ENCODE measurements at places on chromosomes 5 and 9. TPM values are rescaled to one million over a fixed set of nuclear protein-coding genes. Genes with fewer than 3 reads are reported as not detected.
A peak's percentile ranks its signal among the peaks of the same experiment; 100 is the strongest.

GRCh38 chr9:97706246-97706645 is 9.1 kb upstream of the XPA start:
- H3K4me1 ChIP-seq, result peaks cover 8% of the 10 kb centered on the region
- no peak overlapping the region for H3K4me3 ChIP-seq
- no peaks in the 10 kb centered on the region for H3K36me3 ChIP-seq
- no peak for DNase-seq
- H3K27ac ChIP-seq, result no peak overlapping the region

Gene TEX48
- not detected for total RNA-seq

GRCh38 chr9:90964101-90965020 is 162.7 kb downstream of the SYK start:
- H3K4me3 ChIP-seq, result no peak overlapping the region
- H3K27me3 ChIP-seq, result no peaks in the 10 kb centered on the region
- no peaks in the 10 kb centered on the region for H3K4me1 ChIP-seq
- no peak for DNase-seq
- H3K36me3 ChIP-seq, result no peaks in the 10 kb centered on the region

GRCh38 chr5:163244445-163244987 is 192.9 kb upstream of the CCNG1 start:
- no peaks in the 10 kb centered on the region for H3K27me3 ChIP-seq
- H3K4me3 ChIP-seq, result no peak overlapping the region
- H3K36me3 ChIP-seq, result no peaks in the 10 kb centered on the region
- no peaks in the 10 kb centered on the region for H3K4me1 ChIP-seq
- H3K27ac ChIP-seq, result no peak overlapping the region
- DNase-seq, result no peak

DNA sequence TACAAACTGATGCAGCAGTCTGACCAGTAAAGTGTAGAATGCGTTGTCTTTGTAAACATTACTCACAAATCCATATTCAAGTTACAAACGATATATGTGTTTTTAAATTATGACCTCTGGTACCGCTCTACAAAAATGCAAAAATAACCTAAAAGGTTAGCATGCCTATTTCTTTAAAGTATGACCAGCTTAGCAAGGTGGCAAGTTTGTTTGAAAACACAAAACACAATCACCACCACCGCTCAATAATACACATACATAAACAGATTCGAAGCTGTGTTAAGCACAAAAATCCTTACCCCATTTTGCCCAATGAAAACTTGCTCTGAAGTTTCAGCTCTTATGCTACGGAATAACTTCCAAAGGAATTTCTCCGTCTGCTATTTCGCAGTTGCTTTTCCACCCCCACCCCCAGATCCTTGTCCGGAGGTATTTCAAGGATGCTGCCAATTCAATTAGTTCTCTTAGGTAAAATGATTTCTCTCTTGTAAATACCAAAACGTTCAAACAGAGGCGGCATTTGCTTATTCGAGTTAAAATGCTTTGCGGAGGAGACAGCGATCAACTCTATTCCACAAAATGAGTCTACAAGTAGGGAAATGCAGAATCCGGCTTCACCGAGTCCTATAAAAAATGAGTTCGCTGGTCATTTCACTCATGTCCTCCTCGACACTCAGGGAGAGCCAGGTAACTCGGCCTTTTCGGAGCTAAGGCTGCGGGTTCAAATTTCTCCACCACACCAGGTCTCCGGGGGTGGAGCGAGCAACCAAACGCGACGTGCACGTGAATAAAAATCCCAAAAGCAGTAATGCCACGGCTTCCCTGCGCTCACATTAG is 1.2 kb downstream of the HOMER1 start:
- H3K4me1 ChIP-seq, result no peaks in the 10 kb centered on the region
- no peak for DNase-seq
- peak overlapping the region; percentile 99 for H3K27ac ChIP-seq
- peak overlapping the region; percentile 90 for H3K4me3 ChIP-seq

DNA sequence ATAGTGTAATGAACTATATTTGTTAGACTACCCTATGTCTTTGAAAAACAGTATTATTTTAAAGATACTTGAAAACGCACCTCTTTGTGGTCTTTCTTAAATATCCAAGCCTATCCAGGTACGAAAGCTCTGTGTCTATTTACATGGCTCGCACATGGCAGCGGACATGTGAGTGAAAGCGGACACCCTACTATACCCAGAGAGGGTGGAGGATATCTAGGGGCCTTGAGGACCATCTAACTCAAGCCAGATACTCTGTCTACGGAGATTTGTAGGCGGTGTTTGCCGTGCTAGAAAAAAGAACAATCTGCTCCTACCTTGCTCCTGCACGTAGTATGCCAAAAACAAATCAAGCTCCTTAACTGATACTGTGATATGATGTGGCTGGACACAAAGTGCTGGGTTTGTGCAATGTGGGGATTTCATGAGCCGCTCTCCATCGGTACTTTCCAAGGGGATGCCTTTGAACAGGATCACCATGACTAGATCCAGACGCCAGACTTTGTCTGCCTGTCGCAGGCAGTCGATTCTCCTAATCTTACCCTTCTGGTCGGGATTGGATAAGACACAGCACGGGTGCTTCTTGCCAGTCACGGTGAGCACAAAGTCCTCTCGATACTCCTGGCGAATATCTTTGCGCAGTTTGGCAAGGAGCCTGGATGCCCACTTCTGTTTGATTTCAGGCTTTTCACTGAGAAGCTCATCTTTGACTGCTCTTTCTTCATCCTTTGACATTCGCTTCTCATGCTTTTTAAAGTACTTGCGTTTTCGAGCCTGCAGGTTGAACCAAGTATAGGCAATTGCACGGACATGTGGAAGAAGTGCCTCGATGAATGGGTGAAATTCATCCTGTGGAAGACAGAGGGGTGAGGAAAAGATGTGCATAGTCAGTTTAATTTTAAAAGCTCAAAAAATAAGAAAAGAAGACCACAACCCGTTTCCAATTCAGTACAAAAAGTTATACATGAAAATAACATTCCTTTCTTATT is 7.0 kb downstream of the NFIB start:
- peaks cover 73% of the 10 kb centered on the region for H3K4me1 ChIP-seq
- H3K27me3 ChIP-seq, result no peaks in the 10 kb centered on the region
- peak overlapping the region; percentile 85 for H3K4me3 ChIP-seq
- peak overlapping the region; percentile 94 for H3K27ac ChIP-seq
- no peaks in the 10 kb centered on the region for H3K36me3 ChIP-seq

Measured in right atrium auricular region (tissue), 2 donors.